ENCODE measurements at places on chromosomes 7 and 10.

GRCh38 chr10:131198843-131199242 lies 112.7 kb downstream of the TCERG1L start:
- DNase-seq = no peak

DNA sequence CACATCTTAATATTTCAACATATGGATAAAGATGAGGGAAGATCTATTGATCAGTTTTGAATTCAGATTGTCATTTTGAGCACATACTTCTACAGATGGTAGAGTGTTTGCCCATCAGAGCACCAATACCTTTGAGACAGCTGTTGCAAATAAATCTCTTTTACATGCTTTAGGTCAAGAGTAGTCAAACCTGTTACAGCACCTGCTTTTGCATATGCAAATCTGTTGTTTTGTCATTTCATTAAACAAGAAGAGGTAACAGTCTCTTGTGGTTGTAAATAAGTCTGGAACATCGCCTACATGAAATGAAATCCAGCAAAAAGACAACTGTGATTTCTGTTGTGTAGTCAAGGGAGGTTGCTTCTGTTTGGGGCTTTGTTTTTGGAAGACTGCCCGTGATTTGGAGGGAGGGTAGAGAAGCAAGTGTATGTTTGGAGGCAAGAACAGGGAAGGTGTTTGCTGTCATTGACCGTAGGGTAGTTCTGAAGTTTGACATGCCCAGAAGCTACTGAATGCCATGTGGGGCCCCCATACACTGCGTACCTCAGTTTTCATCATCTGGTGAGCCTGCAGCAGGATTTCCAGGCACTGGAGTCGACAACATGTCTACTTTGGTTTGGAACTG lies 233.6 kb upstream of the PPP1R3A start:
- no peak for DNase-seq

- no peak for DNase-seq
Measured at GRCh38 chr10:73959484-73960243, 38.3 kb upstream of the VCL start.

DNA sequence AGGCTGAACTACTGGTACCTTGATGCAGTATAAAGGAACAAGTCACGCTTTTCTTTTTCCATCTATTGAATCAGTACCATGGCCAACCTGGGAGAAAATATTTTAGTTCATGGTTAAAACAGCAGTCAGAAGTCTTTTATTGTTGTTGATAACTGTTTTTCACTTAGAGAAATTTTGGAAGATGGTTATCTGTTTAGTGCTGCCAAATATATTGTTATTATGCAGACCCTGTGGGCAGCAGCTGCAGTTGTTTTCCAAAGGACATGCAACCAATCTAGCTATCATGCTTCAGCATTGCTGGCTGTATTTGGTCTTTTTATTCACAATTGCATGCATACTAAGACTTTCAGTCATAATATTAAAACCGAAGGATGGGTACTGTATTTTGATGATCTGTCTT lies 169.5 kb downstream of the BBS9 start:
- DNase-seq = no peak

DNA sequence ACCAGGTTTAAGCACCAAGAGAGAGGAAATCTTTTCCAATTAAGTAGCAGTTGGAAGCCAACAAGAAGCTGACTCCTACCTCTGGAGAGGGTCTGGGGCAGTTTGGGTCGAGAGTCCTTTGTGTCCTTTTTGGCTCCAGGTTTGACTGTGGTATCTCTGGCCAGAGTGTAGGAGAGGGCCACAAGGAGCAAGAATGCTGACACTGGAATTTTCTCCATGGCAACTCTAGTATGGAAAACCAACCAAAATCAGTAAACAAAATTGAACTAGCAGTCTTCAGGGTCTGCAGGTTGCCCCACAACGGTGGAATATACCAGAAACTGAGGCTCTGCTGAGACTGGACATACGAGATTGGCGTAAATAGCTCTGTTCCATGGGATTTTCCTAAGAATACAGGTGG lies 3.2 kb downstream of the AGR2 start:
- no peak for DNase-seq

All from D341Med (cell line).